ENCODE measurements at places on chromosomes 4 and X. TPM values are rescaled to one million over a fixed set of nuclear protein-coding genes. Genes with fewer than 3 reads are reported as not detected.

- no peaks in the 10 kb centered on the region for H3K4me1 ChIP-seq
- H3K36me3 ChIP-seq = no peaks in the 10 kb centered on the region
- H3K27ac ChIP-seq = no peak overlapping the region
- no peak for DNase-seq
Measured at GRCh38 chr4:100651499-100652175, 133.8 kb upstream of the EMCN start.

- no peaks in the 10 kb centered on the region for H3K27me3 ChIP-seq
- H3K4me1 ChIP-seq = no peaks in the 10 kb centered on the region
- no peaks in the 10 kb centered on the region for H3K36me3 ChIP-seq
Measured at GRCh38 chrX:115521741-115522140, 39.2 kb upstream of the PLS3 start.

GRCh38 chr4:137000432-137000831, 531.9 kb downstream of the PCDH18 start:
- no peak for DNase-seq
- no peak overlapping the region for H3K27ac ChIP-seq
- no peaks in the 10 kb centered on the region for H3K4me1 ChIP-seq
- H3K27me3 ChIP-seq = no peaks in the 10 kb centered on the region

- no peak overlapping the region for H3K27ac ChIP-seq
- no peak for DNase-seq
Measured at GRCh38 chr4:21191317-21191716, 491.1 kb downstream of the PACRGL start.

GRCh38 chr4:13176741-13177142, 307.4 kb downstream of the RAB28 start:
- H3K36me3 ChIP-seq = no peaks in the 10 kb centered on the region
- H3K27me3 ChIP-seq = no peaks in the 10 kb centered on the region
- no peak overlapping the region for H3K4me3 ChIP-seq
- H3K27ac ChIP-seq = no peak overlapping the region
- DNase-seq = no peak

- no peak for DNase-seq
- H3K36me3 ChIP-seq = no peaks in the 10 kb centered on the region
- H3K4me1 ChIP-seq = no peaks in the 10 kb centered on the region
- H3K27ac ChIP-seq = no peak overlapping the region
- no peak overlapping the region for H3K4me3 ChIP-seq
- H3K27me3 ChIP-seq = no peaks in the 10 kb centered on the region
Measured at GRCh38 chr4:86286726-86287125, 73.1 kb downstream of the MAPK10 start.

DNA sequence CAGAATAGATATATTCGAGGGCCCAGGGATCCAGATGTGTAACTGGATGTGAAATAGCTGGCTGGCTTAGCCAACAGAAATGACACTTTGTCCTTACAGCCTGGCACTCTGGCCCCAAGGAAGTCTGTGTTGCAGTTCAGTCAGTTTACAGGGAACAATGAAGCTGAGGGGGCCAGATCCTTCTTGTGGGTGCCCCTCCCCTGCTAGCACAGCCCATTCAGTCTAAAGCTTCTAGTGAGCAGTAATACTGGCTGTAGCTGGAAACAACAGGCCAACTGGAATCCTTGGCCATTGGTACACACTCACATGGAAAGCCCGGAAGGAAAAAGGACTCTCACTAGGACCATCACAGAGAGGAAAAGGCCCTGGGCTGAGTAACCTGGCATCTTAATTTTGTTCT, 22.7 kb upstream of the CD40LG start:
- no peaks in the 10 kb centered on the region for H3K4me1 ChIP-seq
- H3K4me3 ChIP-seq = no peak overlapping the region
- no peak for DNase-seq
- no peak overlapping the region for H3K27ac ChIP-seq
- no peaks in the 10 kb centered on the region for H3K27me3 ChIP-seq
- no peaks in the 10 kb centered on the region for H3K36me3 ChIP-seq

The PABPC1L2A gene
- total RNA-seq = not detected

The RBM46 gene
- total RNA-seq = not detected

- H3K4me1 ChIP-seq = no peaks in the 10 kb centered on the region
- H3K27me3 ChIP-seq = no peaks in the 10 kb centered on the region
- H3K27ac ChIP-seq = no peak overlapping the region
Measured at GRCh38 chrX:23832721-23833120, 49.7 kb downstream of the SAT1 start.

DNA sequence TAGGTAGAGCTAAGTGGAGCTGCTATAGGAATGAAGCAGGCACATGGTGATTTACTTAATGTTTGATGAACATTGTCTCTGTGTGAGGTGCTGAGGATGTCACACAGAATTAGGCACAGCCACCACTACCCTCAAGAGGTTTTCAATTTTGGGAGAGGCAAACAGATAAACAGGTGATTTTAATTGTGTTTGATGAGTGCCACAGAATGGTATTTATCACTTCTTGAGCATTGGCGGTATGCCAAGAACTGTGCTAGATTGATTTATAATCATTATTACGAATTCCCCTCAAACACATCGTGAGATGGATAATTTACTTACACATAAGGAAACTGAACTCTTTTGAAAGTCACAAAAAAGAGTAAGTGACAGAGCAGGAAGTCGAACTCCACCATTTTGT, 74.8 kb downstream of the FREM3 start:
- no peak overlapping the region for H3K4me3 ChIP-seq
- peaks cover 13% of the 10 kb centered on the region for H3K4me1 ChIP-seq
- no peak overlapping the region for H3K27ac ChIP-seq
- no peaks in the 10 kb centered on the region for H3K36me3 ChIP-seq

DNA sequence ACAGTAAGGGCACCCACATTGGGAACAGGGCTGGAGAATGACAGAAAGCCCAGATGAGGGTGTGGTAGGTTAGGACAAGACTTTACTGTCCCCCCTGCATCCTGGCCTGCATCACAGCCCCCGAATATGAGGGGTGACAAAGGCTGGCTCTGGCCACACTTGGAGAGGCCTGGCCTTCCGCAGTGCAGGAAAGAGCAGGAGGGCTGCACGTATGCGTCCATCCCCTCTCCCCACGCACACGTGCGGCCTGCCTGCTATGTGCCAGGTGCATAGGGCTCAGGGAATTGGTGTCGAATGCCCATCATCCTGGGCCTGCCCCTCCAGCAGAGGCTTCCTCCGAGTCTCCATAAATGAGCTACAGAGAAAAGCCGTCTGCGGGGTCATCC, 80.5 kb downstream of the ABLIM2 start:
- no peak overlapping the region for H3K4me3 ChIP-seq
- DNase-seq = no peak
- no peaks in the 10 kb centered on the region for H3K27me3 ChIP-seq
- peaks cover 43% of the 10 kb centered on the region for H3K4me1 ChIP-seq

The CT45A3 gene
- not detected for total RNA-seq

GRCh38 chr4:69760455-69760854, at the start of gene SULT1B1:
SULT1B1 (minus strand) TSS chr4:69760620; CDS start chr4:69755217, 5,403 bp downstream.
- H3K27me3 ChIP-seq = no peaks in the 10 kb centered on the region
- no peak within 1 kb of the TSS for H3K27ac ChIP-seq
- H3K36me3 ChIP-seq = no peaks in the 10 kb centered on the region

GRCh38 chr4:72365016-72365415, 204.0 kb downstream of the ADAMTS3 start:
- no peak for DNase-seq
- H3K36me3 ChIP-seq = no peaks in the 10 kb centered on the region
- H3K4me3 ChIP-seq = no peak overlapping the region
- H3K27ac ChIP-seq = no peak overlapping the region
- no peaks in the 10 kb centered on the region for H3K27me3 ChIP-seq

GRCh38 chr4:81737865-81738559, 266.3 kb upstream of the RASGEF1B start:
- no peaks in the 10 kb centered on the region for H3K36me3 ChIP-seq
- no peaks in the 10 kb centered on the region for H3K4me1 ChIP-seq
- no peak overlapping the region for H3K4me3 ChIP-seq

GRCh38 chr4:26806331-26806730, 54.3 kb upstream of the STIM2 start:
- no peaks in the 10 kb centered on the region for H3K36me3 ChIP-seq
- DNase-seq = no peak
- no peaks in the 10 kb centered on the region for H3K27me3 ChIP-seq
- H3K4me3 ChIP-seq = no peak overlapping the region
- H3K27ac ChIP-seq = no peak overlapping the region

The USP17L29 gene
- total RNA-seq = not detected

DNA sequence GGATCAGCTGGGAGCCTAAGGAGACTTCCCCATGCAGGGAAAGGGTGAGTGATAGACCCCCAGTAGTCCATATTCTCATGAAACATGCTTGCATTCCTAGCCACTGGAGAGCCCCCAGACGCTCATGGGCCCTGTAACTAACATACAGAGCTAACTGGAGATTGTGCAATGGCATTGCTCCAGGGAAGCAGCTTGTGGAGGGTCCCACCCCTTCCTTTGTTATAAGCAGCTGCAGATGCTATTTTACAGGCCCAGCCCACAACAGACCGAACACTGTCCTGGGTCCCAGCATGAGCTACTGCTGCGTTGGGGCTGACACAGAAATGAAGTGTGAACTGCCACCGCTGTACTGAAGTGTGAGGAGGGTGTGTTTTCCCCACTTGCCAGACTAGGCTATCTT, 1465.7 kb upstream of the DIAPH2 start:
- no peak overlapping the region for H3K27ac ChIP-seq
- no peaks in the 10 kb centered on the region for H3K27me3 ChIP-seq
- no peak overlapping the region for H3K4me3 ChIP-seq
- no peak for DNase-seq
- no peaks in the 10 kb centered on the region for H3K36me3 ChIP-seq

GRCh38 chrX:24672701-24673190, 21.0 kb upstream of the POLA1 start:
- no peak overlapping the region for H3K4me3 ChIP-seq
- H3K36me3 ChIP-seq = no peaks in the 10 kb centered on the region
- no peak overlapping the region for H3K27ac ChIP-seq
- no peaks in the 10 kb centered on the region for H3K27me3 ChIP-seq

- DNase-seq = no peak
- H3K4me1 ChIP-seq = no peaks in the 10 kb centered on the region
- no peaks in the 10 kb centered on the region for H3K36me3 ChIP-seq
- H3K4me3 ChIP-seq = no peak overlapping the region
Measured at GRCh38 chr4:158071931-158072330, 100.9 kb downstream of the GASK1B start.

GRCh38 chr4:100168521-100168920, 21.7 kb downstream of the DDIT4L start:
- no peaks in the 10 kb centered on the region for H3K27me3 ChIP-seq
- no peak for DNase-seq
- no peak overlapping the region for H3K27ac ChIP-seq
- no peak overlapping the region for H3K4me3 ChIP-seq
- H3K4me1 ChIP-seq = no peaks in the 10 kb centered on the region

The PTCHD1 gene
- total RNA-seq = 0.20 TPM

DNA sequence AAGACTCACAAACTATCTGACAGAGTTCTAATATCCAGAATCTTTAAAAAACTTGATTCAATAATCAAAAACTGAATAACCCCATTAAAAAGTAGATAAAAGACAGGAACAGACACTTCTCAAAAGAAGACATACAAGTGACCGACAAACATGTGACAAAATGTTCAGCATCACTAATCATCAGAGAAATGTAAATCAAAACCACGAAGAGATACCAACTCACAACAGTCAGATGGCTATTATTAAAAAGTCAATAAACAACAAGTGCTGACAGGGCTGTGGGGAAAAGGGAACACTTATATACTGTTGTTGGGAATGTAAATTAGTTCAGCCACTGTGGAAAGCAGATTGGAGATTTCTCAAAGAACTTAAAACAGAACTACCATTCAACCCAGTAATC, 138.1 kb upstream of the RASGEF1B start:
- DNase-seq = no peak
- H3K27me3 ChIP-seq = no peaks in the 10 kb centered on the region
- H3K36me3 ChIP-seq = no peaks in the 10 kb centered on the region
- no peaks in the 10 kb centered on the region for H3K4me1 ChIP-seq
- no peak overlapping the region for H3K4me3 ChIP-seq

The GABRB1 gene
- 2.6 TPM for total RNA-seq

GRCh38 chr4:67483868-67484602, 61.3 kb downstream of the CENPC start:
- H3K27ac ChIP-seq = no peak overlapping the region
- no peak overlapping the region for H3K4me3 ChIP-seq
- H3K27me3 ChIP-seq = no peaks in the 10 kb centered on the region
- DNase-seq = no peak
- H3K4me1 ChIP-seq = no peaks in the 10 kb centered on the region
- H3K36me3 ChIP-seq = peaks cover 21% of the 10 kb centered on the region

DNA sequence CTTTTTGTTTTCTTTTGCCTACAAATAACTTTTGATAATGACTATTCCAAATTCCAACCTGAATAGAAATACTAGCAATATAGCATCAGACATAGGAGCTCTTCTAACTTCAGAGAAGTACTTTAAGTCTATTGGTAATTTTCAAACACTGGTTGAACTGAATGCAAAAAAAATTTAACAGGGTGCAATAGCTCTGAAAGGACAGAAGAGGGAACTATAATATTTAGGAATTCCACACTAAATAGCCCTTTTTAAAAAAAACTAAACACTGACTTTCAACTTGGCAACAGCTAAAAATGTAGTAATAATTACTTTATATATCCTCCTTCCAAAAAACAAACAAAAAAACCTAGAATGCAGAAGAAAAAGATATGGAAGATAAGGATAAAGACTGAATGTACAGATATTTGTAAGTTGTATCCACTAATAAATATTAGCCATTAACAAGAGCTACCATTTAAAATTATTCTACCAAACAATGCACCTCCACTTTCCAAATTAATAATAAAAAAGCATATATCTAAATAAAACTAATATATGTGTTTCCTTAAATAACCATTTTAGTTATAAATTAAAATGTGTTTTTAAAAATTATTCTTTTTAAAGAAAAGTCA, 81.4 kb downstream of the FBXW7 start:
- H3K36me3 ChIP-seq = no peaks in the 10 kb centered on the region
- no peaks in the 10 kb centered on the region for H3K27me3 ChIP-seq
- no peak overlapping the region for H3K4me3 ChIP-seq

The SASH3 gene
- 2.1 TPM for total RNA-seq

GRCh38 chrX:129139837-129140598, 383.3 kb downstream of the SMARCA1 start:
- no peak for DNase-seq
- no peaks in the 10 kb centered on the region for H3K36me3 ChIP-seq
- no peak overlapping the region for H3K27ac ChIP-seq
- no peaks in the 10 kb centered on the region for H3K4me1 ChIP-seq
- H3K27me3 ChIP-seq = no peaks in the 10 kb centered on the region
- H3K4me3 ChIP-seq = no peak overlapping the region

GRCh38 chr4:73847526-73848182, 5.4 kb upstream of the PF4V1 start:
- no peaks in the 10 kb centered on the region for H3K27me3 ChIP-seq
- H3K27ac ChIP-seq = no peak overlapping the region
- H3K4me1 ChIP-seq = no peaks in the 10 kb centered on the region
- no peak for DNase-seq

- H3K36me3 ChIP-seq = no peaks in the 10 kb centered on the region
- H3K27ac ChIP-seq = no peak overlapping the region
- H3K4me3 ChIP-seq = no peak overlapping the region
- DNase-seq = no peak
Measured at GRCh38 chr4:82525307-82525911, 36.4 kb downstream of the TMEM150C start.

- no peak overlapping the region for H3K4me3 ChIP-seq
- H3K4me1 ChIP-seq = no peaks in the 10 kb centered on the region
Measured at GRCh38 chr4:55438314-55438713, 42.6 kb downstream of the TMEM165 start.

- H3K4me1 ChIP-seq = no peaks in the 10 kb centered on the region
- no peaks in the 10 kb centered on the region for H3K27me3 ChIP-seq
- H3K4me3 ChIP-seq = no peak overlapping the region
Measured at GRCh38 chrX:68121835-68122234, 311.5 kb downstream of the OPHN1 start.
